ENCODE measurements at places on chromosomes 7 and 10. TPM values are rescaled to one million over a fixed set of nuclear protein-coding genes. Genes with fewer than 3 reads are reported as not detected.
A peak's percentile ranks its signal among the peaks of the same experiment; 100 is the strongest.

- DNase-seq: no peak
These were observed 131.5 kb upstream of the CTBP2 start for GRCh38 chr10:125291836-125292235.

The MSMB gene
- total RNA-seq: not detected

GRCh38 chr7:81256991-81257390 lies 338.1 kb upstream of the SEMA3C start:
- DNase-seq: peak; percentile 44

GRCh38 chr10:30151581-30152389 lies 92.4 kb upstream of the JCAD start:
- peak; percentile 89 for DNase-seq

The SFMBT2 gene
- 4.3 TPM for total RNA-seq

The ZNF425 gene
- 1.3 TPM for total RNA-seq

DNA sequence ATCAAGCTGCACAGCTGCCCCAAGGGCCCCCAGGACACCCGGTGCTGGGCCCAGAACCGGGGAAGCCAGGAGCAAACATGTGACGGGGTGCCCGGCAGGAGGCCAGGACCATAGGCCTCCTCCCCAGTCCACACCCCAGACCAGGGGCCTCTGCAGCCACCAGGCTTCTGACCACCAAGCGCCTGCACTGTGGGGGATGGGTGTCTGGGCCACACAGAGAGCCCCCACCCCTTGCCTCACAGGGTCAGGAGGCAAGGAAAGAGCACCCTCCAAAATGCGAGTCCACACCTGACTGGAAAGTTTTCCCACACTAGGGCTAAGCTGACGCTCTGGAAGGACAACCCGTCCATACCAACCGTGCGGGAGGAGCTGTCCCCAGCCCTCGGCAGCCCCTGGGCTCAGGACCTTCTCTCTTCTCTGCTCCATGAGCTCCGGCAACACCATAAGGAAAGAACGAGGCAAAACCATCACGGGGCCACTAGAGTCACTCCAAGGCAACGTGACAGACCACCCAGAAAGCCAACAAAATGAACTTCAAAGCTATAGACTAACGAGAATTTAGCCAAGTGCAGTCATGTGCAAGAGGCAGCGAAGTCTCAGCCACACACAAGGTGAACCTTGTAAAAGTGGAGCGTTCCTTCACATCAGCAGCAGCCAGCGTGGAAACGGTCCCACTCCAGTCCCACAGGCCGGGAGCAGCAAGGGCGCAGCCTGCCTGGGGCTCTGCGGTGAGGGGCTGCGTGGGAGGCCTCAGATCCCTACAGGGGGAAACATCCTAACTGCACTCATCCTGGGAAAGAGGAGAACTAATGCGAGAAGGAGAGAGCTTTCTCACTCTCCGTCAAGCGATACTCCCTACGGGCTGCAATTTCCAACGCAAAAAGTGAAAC lies 5.1 kb downstream of the STK32C start:
- DNase-seq: no peak

DNA sequence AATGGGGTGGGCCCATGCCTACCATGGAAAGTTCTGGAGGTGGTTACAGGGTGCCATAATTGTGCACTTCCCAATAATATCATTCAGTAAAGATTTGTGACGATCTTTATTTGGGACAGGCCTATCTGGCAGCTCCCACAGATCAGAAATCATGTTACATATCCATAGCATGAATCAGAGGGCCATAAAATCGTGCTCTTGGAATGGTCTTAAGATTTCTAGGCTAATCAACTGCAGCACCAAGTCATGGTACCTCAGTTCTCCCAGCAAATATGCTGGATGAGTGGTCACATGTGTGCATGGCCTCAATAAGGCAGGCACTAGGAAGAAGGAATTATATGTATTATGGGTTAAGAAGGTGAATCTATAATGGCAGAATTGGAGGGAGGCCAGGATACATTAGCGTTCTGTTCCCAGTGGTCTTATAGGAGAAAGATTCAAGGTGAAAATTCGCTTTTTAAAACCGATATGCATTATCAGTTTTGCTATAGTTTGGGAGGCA lies 134.7 kb downstream of the NRP1 start:
- no peak for DNase-seq

The ANKRD30A gene
- not detected for total RNA-seq

The CRYGN gene
- total RNA-seq: 0.17 TPM

The IDI2 gene
- not detected for total RNA-seq

All from Daoy (cell line).